Naive thymus-derived CD8-positive, alpha-beta T cell (primary cell): ENCODE measurements at places on chromosomes 2 and 18.
A peak's percentile ranks its signal among the peaks of the same experiment; 100 is the strongest.

DNA sequence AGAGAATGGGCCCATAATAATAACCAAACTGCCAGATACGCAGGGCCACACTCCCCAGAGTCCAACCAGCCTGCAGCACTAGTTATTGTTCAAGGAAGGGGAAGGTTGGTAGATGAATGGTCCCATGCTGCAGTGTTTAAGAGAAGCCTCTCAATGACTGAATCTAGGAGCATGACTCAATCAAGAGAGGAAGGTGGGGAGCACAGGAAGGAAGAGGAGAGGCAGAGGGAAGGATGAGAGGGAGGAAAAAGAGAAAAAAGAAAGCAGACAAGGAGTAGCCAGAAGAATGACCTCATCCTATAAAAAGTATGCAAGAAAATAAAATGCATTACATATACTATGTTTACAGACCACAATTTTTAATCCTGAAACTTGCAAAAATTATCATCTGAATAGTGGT is 174.5 kb downstream of the TCF4 start:
- peaks cover 4% of the 10 kb centered on the region for H3K4me1 ChIP-seq
- H3K36me3 ChIP-seq, result no peaks in the 10 kb centered on the region
- DNase-seq, result no peak
- no peak overlapping the region for H3K27ac ChIP-seq

DNA sequence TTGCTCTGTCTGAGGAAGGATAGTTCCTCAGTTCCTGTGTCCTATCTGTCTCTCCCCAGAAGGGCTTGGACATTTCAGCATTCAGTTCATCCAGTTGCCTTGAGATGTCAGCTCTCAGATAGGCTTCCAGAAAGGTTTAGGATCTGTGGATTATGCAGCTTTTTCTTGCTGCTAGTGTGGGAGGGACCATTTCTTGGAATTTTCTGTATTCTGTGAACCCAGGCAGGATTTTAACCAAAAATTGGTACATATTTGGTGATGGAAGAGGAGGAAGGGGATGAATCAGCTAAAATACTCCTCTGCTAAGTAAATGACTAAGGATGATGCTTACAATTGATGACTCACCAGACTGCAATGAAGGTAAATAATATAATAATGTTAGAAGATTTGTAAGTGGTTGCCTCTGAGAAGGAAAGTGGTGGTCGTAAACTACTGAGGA is 58.6 kb upstream of the DOCK10 start:
- no peak for DNase-seq
- H3K4me3 ChIP-seq, result no peak overlapping the region
- no peaks in the 10 kb centered on the region for H3K4me1 ChIP-seq
- H3K36me3 ChIP-seq, result no peaks in the 10 kb centered on the region

GRCh38 chr18:45166836-45167551 is 448.3 kb upstream of the SLC14A2 start:
- no peak overlapping the region for H3K27ac ChIP-seq
- H3K27me3 ChIP-seq, result peaks cover 2% of the 10 kb centered on the region
- H3K4me1 ChIP-seq, result no peaks in the 10 kb centered on the region

DNA sequence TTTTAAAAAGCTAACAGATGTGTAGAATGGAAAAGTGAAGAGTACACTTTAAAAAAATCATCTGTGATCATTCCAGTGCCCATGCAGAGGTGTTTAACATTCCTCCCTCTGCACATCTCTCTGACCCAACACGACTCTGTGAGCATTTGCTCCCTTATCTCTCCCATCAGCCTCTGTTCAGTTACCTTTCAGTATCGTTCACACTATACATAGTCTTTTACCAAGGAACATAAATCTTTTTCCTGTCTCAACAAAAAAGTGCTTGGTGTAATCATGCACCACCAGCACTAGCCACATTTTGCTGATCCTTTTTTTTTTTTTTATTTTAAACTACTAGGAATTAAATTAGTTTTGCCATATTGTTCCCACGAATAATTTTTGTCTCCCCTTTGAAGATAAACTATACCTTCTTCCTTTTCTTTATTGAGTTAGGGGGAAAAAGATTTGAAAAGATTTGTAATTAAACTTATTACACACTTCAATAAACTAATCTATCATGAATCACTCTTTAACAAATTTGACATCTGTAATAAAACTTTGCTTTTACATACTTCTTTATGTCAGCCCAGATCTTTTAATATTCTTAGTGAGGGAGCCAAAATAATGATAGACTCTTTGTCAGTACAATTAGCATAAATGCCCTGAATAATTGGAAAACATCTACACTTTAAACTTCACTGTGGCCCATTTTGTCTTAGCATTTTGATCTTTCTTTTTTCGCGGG is 489.8 kb upstream of the FANCL start:
- no peak overlapping the region for H3K27ac ChIP-seq
- peaks cover 2% of the 10 kb centered on the region for H3K27me3 ChIP-seq
- no peak overlapping the region for H3K4me3 ChIP-seq
- no peak for DNase-seq
- H3K4me1 ChIP-seq, result no peaks in the 10 kb centered on the region

GRCh38 chr2:241797441-241798080 is 11.4 kb upstream of the NEU4 start:
- H3K4me3 ChIP-seq, result no peak overlapping the region
- peaks cover 3% of the 10 kb centered on the region for H3K27me3 ChIP-seq
- H3K4me1 ChIP-seq, result no peaks in the 10 kb centered on the region
- H3K36me3 ChIP-seq, result no peaks in the 10 kb centered on the region

GRCh38 chr2:207252979-207253645 is 87.4 kb upstream of the KLF7 start:
- H3K27ac ChIP-seq, result no peak overlapping the region
- no peaks in the 10 kb centered on the region for H3K36me3 ChIP-seq
- no peaks in the 10 kb centered on the region for H3K27me3 ChIP-seq

DNA sequence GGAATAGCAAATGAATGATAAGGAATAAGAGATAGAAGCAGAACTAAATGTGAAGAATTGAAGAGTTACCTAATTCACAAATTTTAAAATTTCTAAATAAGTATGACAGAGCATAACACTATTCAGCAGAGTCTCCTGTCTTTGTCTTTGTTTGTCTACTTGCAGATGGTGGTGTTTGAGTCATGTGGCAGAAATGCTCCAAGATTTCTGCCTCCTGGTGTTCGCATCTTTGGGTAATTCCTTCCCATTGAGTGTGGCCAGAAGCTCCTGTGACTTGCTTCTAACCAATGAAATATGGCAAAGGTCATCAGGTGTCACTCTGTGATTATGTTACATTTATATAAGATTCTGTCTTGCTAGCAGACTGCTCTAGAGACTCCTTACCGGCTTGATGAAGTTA is 45.6 kb upstream of the GALNT3 start:
- no peak overlapping the region for H3K27ac ChIP-seq
- H3K4me3 ChIP-seq, result no peak overlapping the region
- H3K4me1 ChIP-seq, result no peaks in the 10 kb centered on the region
- DNase-seq, result no peak
- no peaks in the 10 kb centered on the region for H3K27me3 ChIP-seq

- H3K36me3 ChIP-seq, result peaks cover 2% of the 10 kb centered on the region
- peak overlapping the region; percentile 63 for H3K27ac ChIP-seq
- no peaks in the 10 kb centered on the region for H3K27me3 ChIP-seq
- H3K4me3 ChIP-seq, result no peak overlapping the region
Measured at GRCh38 chr18:23357996-23358594, 95.0 kb upstream of the RIOK3 start.

DNA sequence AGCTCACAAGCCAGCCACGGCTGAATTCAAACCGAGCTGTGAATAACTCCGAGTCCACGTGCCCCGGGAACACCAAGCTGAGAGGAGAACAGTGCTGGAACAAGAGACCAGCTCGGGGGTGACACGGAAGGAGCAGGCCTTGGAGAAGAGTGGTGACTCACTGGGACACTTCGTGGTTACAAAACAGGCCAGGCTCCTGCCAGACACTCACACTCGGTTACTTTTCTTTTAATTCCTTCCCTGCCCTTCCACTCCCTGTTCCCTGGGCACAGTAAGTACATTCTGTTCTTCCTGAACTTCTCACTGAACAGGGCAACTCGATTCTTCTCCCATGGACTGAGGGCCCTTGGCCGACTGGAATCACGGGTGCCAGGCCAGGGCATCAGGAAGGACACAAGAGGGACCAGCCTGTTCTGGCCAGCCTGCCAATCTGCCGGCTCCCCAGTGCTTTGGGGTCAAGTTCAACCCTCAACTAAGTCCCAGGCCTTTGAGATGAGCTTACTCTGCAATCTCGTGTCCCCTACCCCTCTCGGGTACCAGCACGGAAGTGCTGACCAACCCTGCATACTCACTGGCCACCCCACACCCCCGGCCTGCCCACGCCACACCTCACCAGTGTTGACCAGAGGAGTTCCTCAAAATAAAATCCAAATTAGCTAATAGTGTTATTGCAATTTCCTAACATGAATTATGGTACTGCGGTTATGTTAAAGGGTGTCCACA is 87.5 kb downstream of the TFCP2L1 start:
- H3K4me3 ChIP-seq, result no peak overlapping the region
- no peaks in the 10 kb centered on the region for H3K4me1 ChIP-seq
- H3K27me3 ChIP-seq, result no peaks in the 10 kb centered on the region
- no peaks in the 10 kb centered on the region for H3K36me3 ChIP-seq
- no peak for DNase-seq

- H3K27ac ChIP-seq, result no peak overlapping the region
- H3K36me3 ChIP-seq, result no peaks in the 10 kb centered on the region
- H3K4me3 ChIP-seq, result no peak overlapping the region
Measured at GRCh38 chr2:102449370-102449974, 23.6 kb upstream of the SLC9A4 start.

- peaks cover 64% of the 10 kb centered on the region for H3K4me1 ChIP-seq
- H3K27me3 ChIP-seq, result peaks cover 2% of the 10 kb centered on the region
- H3K27ac ChIP-seq, result peak overlapping the region; percentile 2
Measured at GRCh38 chr18:32036506-32037180, 18.0 kb downstream of the RNF125 start.

GRCh38 chr2:138107288-138107687 is 143.0 kb downstream of the HNMT start:
- no peak overlapping the region for H3K4me3 ChIP-seq
- no peaks in the 10 kb centered on the region for H3K27me3 ChIP-seq
- H3K27ac ChIP-seq, result no peak overlapping the region
- H3K36me3 ChIP-seq, result no peaks in the 10 kb centered on the region

DNA sequence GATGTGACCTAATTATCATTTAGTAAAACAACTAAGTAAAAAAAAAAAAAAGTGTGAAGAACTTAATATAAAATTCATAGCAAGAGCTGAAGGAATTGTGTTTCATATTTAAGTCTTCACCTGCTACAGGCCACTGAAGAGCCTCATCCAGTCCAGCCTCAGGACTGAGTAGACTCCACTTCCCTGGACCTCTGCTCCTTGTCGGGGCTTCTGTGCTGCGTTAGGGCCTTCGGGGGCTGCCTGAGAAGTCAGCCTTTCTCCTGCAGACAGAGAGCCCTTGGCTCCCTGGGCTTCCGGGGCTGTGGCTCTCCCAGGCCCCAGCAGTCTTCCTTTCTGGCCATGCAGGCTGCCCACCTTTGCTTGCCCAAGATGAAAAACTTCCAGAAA is 95.5 kb downstream of the MTCL1 start:
- H3K36me3 ChIP-seq, result no peaks in the 10 kb centered on the region
- DNase-seq, result no peak
- H3K27ac ChIP-seq, result no peak overlapping the region
- H3K4me3 ChIP-seq, result no peak overlapping the region

GRCh38 chr2:240505910-240506309 is 51.9 kb downstream of the ANKMY1 start:
- no peak for DNase-seq
- H3K4me1 ChIP-seq, result peaks cover 2% of the 10 kb centered on the region
- H3K4me3 ChIP-seq, result no peak overlapping the region
- H3K27ac ChIP-seq, result no peak overlapping the region
- peaks cover 3% of the 10 kb centered on the region for H3K36me3 ChIP-seq
- H3K27me3 ChIP-seq, result no peaks in the 10 kb centered on the region

DNA sequence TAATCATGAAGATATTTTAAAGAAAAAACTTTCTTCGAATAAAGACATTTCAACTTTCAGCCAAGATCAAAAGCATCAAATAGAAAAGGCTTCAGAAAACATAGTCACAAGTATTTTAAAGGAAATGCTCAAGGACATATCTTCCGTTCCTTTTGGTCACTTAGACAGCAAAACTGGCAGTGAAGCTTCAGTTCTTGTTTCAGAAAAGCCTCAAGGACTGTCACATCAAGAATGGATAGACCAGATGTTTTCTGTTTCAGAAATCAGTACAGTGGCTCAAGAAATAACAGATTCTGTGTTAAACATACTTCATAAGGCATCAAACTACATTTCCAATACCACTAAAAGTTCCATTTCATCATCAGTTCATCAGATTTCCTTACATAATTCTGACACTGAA is 51.8 kb downstream of the FSIP2 start:
- no peaks in the 10 kb centered on the region for H3K27me3 ChIP-seq
- no peak overlapping the region for H3K4me3 ChIP-seq
- DNase-seq, result no peak
- H3K27ac ChIP-seq, result no peak overlapping the region

GRCh38 chr2:39491653-39492052 is 54.6 kb upstream of the MAP4K3 start:
- H3K27me3 ChIP-seq, result no peaks in the 10 kb centered on the region
- no peaks in the 10 kb centered on the region for H3K36me3 ChIP-seq
- no peak overlapping the region for H3K27ac ChIP-seq
- H3K4me3 ChIP-seq, result no peak overlapping the region
- DNase-seq, result no peak

DNA sequence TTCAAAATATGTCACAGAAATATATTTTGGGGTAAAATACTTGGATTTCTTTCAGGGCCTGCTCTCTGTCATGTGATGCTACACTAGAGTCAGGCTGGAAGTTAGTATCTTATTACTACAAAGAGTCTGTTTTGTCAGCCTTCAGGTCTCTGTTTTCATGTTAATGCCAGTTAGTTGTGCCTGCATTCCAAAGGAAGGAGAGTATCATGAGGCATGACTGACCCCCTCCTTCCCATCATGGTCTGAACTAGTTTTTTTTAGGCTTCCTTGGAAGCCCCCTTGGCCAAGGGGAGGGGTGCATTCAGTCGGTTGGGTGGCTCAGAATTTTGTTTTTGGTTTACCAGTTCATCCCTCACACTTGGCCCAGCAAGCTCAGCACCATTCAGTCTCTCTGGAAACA is 318.0 kb downstream of the ALK start:
- H3K27ac ChIP-seq, result no peak overlapping the region
- no peaks in the 10 kb centered on the region for H3K27me3 ChIP-seq
- DNase-seq, result no peak
- no peak overlapping the region for H3K4me3 ChIP-seq

DNA sequence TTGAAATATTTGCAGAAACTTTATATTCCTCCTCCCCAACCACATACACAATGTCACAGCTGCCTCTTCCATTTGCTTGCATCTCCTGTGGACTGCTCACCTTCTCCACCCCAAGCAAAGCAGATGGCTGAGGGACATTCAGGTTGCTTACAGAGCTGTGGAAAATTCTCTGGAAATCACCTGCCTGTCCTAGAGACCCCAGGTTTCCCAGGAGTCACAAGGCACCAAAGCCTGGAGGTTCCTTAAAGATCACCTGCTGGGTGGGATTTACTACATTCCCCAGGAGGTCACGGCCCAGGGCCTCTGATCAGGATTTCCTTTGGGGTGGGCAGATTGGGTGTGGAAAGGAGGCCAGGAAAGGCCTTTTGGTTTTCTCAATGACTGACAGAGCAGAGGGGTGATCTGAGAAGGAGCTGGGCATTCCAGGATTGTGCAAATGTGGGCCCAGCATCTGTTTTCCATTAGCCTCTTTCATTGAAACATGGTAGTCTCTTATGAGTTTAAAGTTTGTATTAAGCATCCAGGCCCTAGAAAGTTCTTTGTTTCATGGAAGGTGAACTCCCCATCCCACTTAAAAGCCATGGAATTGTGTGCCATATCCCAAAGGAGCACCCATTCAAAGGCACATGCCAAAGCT is 410.7 kb upstream of the TNP1 start:
- H3K27me3 ChIP-seq, result peaks cover 12% of the 10 kb centered on the region
- no peak overlapping the region for H3K27ac ChIP-seq
- peaks cover 5% of the 10 kb centered on the region for H3K36me3 ChIP-seq
- no peaks in the 10 kb centered on the region for H3K4me1 ChIP-seq
- no peak overlapping the region for H3K4me3 ChIP-seq
